ENCODE measurements at places on chromosomes 5 and 9.
A peak's percentile ranks its signal among the peaks of the same experiment; 100 is the strongest.

DNA sequence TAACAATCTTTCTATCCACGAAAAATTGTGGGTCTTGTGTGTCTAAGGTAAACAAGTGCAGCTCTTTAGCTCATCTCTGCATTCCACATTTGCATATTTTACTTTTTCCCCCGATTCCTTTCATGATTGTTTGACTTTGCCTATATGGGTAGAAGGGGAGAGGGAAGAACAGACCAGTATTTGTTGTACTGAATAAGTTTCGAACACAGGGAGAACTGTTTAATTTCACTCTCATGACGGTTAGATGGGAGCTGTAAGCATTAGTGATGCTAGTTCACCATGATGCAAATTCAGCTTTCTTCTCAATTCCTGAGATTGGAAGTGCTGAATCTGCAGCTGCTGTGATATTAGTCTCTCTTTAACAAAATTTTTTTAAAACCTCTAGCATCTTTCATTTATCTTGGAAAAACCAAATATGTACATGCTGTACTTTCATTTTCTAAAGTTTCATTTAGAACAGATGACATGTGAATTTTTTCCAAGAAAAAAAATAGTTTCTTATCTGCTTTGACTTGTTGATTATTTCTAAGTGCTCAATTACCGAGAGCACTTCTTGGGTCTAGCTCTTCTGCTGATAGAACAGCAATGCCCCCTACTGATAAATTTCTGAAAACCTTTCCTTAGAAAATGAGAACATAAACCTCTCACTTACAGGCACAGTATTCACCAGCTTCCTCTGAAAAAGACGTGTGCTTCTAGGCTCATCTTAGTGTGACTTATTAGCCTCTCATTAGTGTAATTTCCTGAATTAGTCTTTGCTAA lies 149.5 kb downstream of the BAAT start:
- DNase-seq, result no peak

- no peak for DNase-seq
These were observed 3.1 kb downstream of the LHX3 start for GRCh38 chr9:136201609-136202453.

DNA sequence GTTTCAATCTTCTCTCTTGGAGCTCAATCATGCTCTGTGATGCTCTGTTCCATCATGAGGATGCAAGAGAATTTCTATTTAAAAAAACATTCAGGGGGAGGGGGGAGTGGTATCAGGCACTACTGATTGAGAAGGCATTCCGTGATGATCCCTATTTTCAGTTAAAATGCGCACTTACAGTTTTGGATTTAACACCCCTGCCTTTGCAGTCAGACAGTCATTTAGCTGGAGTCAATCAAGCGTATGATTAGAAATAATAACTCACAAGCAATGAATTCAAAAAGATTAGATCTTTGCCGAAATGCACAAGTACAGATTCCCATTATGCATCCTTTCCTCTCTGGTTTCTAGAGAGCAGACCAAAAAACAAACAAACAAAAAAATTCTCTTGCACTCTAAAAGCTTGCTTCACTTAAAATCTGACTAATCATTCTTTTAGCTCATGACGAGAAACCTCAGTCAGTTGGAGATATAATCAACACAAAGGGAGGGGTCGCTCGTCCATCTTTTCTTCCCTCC lies 55.4 kb downstream of the EFNA5 start:
- no peak for DNase-seq

DNA sequence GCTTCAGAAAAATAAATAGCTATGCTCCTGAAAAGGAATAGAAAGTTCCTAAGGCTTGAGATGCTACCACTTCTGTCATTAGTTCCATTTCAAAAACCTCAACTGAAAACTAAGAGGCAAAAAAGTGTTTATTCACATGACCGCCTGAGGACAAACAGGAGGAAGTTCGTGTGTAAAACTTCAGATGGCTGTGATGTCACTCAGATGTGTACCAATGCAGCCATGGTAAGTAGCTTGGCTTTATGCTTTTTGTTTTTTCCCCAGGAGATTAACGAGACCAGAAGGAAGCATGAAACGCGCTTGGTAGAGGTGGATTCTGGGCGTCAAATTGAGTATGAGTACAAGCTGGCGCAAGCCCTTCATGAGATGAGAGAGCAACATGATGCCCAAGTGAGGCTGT lies 33.0 kb downstream of the LMNB1 start:
- DNase-seq, result no peak

- DNase-seq, result no peak
These were observed 7.0 kb upstream of the IZUMO3 start for GRCh38 chr9:24552526-24553182.

- DNase-seq, result no peak
These were observed 146.4 kb downstream of the SGCD start for GRCh38 chr5:156473269-156473908.

DNA sequence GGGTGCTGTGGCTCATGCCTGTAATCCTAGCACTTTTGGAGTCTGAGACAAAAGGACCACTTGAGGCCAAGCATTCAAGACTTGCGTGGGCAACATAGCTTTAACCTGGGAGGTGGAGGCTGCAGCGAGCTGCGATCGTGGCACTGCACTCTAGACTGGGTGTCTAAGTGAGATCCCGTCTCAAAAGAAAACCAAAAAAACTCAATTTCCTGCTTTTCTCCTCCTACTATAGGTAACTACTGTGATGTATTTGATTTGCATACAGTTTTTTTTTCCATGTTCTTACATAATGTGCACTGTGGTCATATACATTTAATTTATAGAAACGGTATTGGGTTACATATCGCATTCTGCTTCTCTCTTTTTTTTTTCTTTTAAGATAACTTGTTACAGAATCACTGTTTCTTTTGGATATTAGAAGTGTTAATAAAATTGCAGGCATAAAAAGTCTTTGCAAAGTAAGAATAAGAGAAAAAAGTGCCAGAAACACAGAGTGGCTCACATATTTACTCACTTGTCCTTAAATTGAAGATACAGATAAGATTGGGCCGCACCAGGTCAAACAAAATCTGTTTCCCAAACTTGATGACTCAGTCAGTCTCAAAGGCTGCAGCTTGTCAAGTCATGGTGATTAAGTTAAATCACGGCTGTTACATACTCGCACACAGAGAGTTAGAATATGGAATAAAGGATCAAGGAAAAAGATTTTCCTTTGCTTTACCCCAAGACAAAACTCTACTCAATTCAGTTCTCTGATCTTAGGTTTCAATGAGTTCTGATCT lies 2.0 kb upstream of the PTGR1 start:
- DNase-seq, result no peak

DNA sequence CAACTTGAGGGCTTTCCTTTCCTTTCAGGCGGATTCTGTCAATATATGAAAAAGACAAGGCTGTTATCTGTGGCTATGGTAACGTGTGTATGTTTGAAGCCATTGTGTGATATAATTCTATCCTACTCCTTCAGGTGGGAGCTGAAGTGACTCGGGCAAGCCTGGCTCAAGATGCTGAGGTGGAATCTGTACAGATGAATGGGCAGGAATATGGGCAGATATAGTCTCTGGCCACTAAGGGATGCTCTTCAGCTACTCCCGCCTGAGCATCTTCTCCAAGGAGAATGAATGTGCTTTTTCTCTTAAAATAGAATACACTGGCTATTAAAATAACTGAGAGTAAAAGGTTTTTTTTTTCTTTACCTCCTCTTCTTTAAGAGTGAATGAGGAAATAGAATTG lies 244.8 kb downstream of the ADGRV1 start:
- DNase-seq, result no peak

GRCh38 chr9:86792136-86792535 lies 155.2 kb downstream of the GAS1 start:
- no peak for DNase-seq

DNA sequence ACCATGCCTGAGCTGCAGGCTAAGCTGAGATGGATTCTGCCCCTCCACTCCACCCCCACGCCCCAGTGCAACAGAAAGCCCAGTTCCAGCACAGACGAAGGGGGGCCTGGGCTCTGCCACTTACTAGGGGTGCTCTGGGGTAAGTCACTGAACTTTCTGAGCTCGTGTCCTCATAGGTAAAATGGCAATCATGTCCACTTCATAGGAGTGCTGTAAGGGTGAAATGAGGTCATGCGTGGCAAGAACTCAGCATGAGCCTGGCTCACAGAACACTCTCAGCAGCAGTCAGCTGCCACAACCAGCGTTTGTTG lies 8.4 kb upstream of the PSD2 start:
- no peak for DNase-seq

DNA sequence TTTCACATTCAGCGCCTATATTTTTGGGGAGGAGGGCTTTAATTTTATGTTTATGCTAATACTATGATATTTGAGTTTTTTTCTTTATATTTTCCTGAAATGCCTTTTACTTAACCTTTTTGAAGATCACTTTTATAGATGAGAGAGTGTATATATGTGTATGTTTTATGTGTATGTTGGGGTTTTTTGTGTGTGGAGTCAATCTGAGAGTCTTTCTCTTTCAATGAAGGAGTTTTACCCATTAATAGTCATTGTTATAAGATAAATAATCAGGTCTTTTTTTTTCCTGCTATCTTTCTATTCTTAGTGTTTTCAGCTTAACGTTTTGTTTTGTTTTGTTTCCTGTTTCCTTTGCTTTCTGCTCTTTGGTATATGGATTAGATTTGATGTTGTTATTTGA lies 112.2 kb downstream of the TEX10 start:
- no peak for DNase-seq

GRCh38 chr9:93668261-93668871 lies 92.0 kb downstream of the PHF2 start:
- no peak for DNase-seq

DNA sequence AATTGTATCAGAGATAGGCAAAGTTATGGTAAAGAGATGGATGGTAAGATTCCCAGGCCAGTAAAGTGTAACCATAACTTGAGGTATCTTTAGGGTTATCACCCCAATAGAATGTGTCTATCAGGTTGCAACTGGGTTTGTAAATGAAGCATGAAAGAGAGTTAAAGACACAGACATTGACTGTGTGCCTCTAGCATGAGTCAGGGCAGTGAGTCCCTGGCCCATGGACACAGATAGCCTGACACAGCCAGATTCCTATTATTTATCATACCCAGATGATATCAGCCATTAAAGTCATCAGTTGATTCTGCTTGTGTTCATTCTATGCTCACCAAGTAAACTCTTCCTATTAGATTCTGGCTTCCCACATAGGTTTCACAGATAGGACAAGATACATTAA lies 33.5 kb upstream of the SNAPC3 start:
- no peak for DNase-seq

- DNase-seq, result no peak
These were observed 26.8 kb downstream of the PIP5K1B start for GRCh38 chr9:68731857-68732256.

- no peak for DNase-seq
These were observed 68.7 kb upstream of the CDH6 start for GRCh38 chr5:31124651-31125305.

DNA sequence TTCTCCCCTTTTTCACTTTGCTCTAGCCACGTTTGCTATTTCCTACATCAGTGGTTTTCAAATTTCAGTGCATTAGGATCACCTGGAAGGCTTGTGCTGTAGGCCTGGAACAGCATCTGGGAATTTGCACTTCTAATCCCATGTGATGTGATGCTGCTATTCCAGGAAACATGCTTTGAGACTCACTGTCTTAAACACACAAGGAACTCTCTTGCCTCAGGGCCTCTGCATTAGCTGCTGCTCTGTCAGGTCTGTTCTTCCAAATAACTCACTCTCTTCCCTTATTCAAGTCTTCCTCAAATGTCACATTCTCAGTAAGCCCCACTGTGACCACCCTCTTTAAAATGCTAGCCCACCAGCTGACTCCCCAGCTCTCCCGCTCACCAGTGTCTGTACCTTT lies 204.0 kb downstream of the DNAH5 start:
- no peak for DNase-seq

- no peak for DNase-seq
These were observed 77.2 kb upstream of the NEK6 start for GRCh38 chr9:124180557-124180956.

GRCh38 chr5:158164296-158165047 lies 305.5 kb upstream of the CLINT1 start:
- DNase-seq, result no peak

DNA sequence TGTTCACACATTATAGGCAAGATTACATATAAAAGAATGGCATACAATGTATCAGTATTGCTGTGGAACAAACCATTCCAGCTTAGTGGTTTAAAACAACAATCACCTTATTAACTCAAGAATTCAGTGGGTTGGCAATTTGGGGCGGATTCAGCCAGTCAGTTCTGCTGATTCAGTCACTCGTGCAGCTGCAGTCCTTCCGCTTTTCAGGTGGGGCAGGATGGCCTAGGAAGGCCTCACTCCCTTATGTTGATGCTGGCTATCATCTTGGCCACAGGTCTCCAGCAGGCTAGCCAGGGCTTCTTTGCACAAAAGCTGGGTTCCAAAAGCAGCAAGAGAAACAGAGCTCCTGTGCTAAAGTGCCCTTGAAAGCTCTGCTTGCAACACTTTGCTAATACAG lies 150.6 kb downstream of the MCTP1 start:
- no peak for DNase-seq

DNA sequence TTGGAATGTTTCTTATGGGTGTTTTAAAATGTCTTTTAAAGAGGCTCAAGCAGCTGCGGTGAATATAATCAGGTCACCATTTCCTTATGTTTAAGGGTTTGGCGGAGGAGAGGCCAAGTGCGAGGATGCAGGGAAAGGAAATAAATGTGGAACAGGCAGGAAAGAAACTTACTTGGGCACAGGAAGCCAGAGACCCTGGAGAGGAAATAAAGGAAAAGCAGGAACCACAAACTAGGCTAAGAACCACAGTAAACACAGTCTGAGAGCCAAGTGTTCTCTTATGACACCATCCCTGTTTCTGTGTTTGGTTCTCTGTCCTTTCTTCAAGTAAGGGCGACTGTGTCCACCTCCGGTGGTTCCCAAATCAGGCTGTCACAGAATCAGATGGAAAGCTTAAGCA lies 166.5 kb downstream of the C9orf152 start:
- DNase-seq, result no peak

- DNase-seq, result peak; percentile 16
These were observed 1.4 kb downstream of the PRR16 start for GRCh38 chr5:120465436-120465961.

- no peak for DNase-seq
These were observed 20.3 kb downstream of the GLT6D1 start for GRCh38 chr9:135618866-135619598.

- DNase-seq, result no peak
These were observed 127.1 kb downstream of the TMC1 start for GRCh38 chr9:72648324-72649126.

GRCh38 chr9:113548221-113549041 lies 84.9 kb downstream of the RGS3 start:
- no peak for DNase-seq
